ENCODE measurements at places on chromosomes 3 and 15. TPM values are rescaled to one million over a fixed set of nuclear protein-coding genes. Genes with fewer than 3 reads are reported as not detected.
A peak's percentile ranks its signal among the peaks of the same experiment; 100 is the strongest.

DNA sequence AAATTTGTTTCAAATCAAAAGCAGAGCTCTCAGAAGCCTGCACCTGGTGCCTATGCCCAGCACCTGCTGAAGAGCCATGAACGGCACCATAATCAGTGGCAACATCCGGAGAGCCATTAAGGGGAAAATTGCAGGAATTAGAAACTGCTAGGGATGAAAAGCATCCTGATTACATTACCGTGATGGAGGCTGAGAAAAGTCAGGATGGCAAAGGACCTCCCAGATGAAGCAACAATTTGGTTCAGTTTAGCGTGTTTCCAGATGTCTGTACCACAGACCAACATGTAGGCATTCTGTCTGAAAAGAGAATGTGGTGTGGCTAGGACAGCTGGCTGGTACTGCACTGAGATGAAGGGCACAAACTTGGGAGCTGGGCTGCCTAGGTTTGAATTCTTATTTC, 106.1 kb downstream of the EOMES start:
- no peak overlapping the region for H3K27ac ChIP-seq
- no peak for DNase-seq
- no peaks in the 10 kb centered on the region for H3K4me1 ChIP-seq
- H3K36me3 ChIP-seq: no peaks in the 10 kb centered on the region
- no peaks in the 10 kb centered on the region for H3K27me3 ChIP-seq
- H3K4me3 ChIP-seq: no peak overlapping the region

DNA sequence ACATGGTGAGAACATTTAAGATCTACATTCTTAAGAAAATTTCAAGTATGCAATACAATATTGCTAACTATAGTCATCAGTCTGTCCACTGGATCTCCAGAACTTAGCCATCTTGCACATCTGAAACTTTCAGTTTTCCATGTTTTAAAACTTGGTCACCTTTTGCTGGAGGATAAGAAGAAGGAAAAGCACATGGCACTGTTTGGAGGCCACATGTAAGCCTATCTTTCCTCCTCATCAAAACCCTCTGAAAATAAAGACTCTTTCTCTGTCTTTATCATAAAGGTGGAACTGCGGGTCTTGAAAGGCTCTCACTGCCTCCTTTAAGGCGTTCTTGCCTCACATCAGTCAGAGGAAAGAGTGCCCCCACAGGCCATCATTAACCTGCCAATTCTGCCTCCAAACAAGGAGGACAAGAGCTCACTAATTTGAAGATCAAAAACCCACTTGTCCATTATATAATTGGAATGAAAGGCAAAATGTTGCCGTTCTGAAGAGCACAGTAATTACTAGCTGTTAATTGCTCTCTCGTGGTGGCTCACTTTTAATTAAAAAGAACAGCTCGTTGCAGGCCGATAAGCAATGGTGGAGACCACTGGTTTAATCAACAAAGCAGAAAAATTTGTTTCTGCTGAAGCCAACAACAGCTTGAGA, 157.8 kb downstream of the MECOM start:
- no peak overlapping the region for H3K27ac ChIP-seq
- H3K36me3 ChIP-seq: no peaks in the 10 kb centered on the region
- peaks cover 11% of the 10 kb centered on the region for H3K4me1 ChIP-seq
- no peak for DNase-seq
- no peaks in the 10 kb centered on the region for H3K27me3 ChIP-seq

DNA sequence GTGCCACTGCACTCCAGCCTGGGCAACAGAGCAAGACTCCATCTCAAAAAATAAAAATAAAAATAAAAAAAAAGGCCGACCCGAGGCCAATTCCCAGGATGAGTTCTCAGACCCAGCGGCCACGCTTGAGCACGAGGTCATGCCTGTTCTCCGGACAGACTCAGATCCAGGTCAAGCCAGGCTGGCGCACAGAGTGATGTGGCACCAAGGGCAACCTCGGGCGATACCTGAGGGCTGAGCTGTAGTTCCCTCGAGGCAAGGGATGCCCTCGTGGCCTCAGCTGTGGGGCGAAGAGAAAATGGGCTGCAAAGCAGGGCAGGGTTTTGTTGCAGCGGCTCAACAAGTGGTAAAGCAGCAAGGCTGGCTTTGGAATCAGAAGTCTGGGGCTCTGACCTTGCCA, 77.3 kb downstream of the C3orf70 start:
- no peak overlapping the region for H3K4me3 ChIP-seq
- no peaks in the 10 kb centered on the region for H3K27me3 ChIP-seq
- no peak for DNase-seq
- H3K36me3 ChIP-seq: peaks cover 5% of the 10 kb centered on the region

DNA sequence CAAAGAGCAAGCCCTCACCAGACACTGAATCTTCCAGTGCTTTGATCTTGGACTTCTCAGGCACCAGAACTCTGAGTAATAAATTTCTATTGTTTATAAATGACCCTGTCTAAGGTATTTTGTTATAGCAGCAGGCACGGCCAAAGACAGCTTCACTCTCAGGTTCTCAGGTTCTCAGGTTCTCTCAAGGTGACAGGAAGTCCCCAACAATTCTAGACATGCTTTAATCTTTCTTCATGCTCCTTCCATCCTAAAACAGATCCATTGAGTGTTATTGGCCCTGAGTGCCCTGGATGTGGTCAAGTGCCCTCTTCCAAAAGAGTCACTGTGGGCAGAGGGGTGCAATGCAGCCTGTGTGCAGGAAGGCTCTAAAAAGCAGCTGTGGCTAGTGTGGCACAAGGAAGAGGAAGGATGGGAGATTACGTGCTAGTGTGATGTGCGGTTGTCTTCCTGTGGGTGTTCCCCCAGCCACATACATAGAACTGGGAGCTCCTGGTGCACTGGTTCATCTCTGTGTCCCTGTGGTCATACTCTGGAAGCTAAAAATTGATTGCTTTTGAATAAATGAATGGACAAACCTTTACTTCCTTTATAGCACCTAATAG, 11.0 kb upstream of the RAB7A start:
- H3K36me3 ChIP-seq: no peaks in the 10 kb centered on the region
- no peak for DNase-seq
- H3K4me3 ChIP-seq: no peak overlapping the region
- H3K4me1 ChIP-seq: no peaks in the 10 kb centered on the region

- H3K4me3 ChIP-seq: no peak overlapping the region
- H3K36me3 ChIP-seq: no peaks in the 10 kb centered on the region
- peak overlapping the region; percentile 25 for H3K27ac ChIP-seq
These were observed 15.3 kb upstream of the PARP14 start for GRCh38 chr3:122665226-122665786.

- H3K27ac ChIP-seq: no peak overlapping the region
- peaks cover 14% of the 10 kb centered on the region for H3K4me1 ChIP-seq
- no peaks in the 10 kb centered on the region for H3K36me3 ChIP-seq
- H3K4me3 ChIP-seq: peak overlapping the region; percentile 19
- peak; percentile 75 for DNase-seq
These were observed 3.0 kb upstream of the TLE3 start for GRCh38 chr15:70100474-70101341.

DNA sequence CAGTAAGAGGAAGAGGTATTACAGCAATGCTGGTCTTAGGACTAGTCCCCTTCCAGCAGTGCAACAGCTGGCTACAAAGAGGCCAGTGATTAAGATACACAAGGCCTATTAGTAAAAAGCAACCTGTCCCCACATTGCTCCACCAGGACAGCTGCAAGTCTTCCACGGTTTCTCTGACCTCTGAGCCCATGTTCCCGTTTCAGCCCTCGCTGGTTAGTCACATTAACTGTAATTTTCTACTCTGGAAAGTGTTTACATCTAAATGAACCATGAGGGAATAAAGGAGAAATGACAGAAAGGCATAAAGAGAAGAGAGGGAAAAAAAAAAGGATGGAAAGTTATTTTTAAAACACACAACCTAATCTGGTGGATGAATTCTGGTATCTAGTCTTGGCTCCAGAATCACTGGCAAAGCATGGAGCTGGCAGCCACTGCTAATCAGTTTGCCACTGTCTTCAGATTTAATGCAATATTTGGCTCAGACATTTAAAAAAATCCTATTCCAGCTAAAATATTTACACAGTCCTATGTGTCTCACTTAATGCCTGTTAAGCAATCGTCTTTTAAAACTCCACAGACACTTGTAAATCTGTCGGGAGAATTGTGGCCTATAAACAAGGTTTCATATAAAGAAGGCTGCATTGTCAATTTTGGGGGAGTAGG, 154.9 kb downstream of the GREM1 start:
- H3K4me3 ChIP-seq: no peak overlapping the region
- peaks cover 18% of the 10 kb centered on the region for H3K36me3 ChIP-seq
- no peaks in the 10 kb centered on the region for H3K27me3 ChIP-seq
- peak; percentile 84 for DNase-seq
- H3K4me1 ChIP-seq: peaks cover 23% of the 10 kb centered on the region

GRCh38 chr15:25247407-25248038, 191.3 kb downstream of the UBE3A start:
- H3K36me3 ChIP-seq: no peaks in the 10 kb centered on the region
- no peak for DNase-seq
- H3K27ac ChIP-seq: no peak overlapping the region
- H3K4me1 ChIP-seq: no peaks in the 10 kb centered on the region

DNA sequence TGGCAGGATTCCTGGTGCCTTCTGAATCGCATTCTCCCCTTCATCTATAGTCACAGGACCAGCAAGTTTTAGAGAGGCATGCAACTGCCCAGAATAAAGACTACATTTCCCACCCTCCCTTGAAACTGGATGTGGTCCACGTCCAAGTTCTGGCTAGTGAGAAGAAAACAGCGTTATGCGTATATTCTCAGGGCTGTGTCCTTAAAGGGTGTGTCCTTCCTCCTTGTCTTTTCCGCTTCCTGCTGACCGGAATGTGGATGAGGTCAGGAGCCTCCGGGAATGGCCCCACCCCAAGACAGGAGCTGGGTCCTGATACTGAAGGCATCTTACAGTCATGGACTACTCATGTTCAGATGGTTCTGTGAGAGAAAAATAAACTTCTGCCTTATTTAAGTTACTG, 20.2 kb downstream of the CHST2 start:
- H3K27ac ChIP-seq: no peak overlapping the region
- H3K4me3 ChIP-seq: peak overlapping the region; percentile 25
- peaks cover 9% of the 10 kb centered on the region for H3K4me1 ChIP-seq
- no peaks in the 10 kb centered on the region for H3K27me3 ChIP-seq

- no peak overlapping the region for H3K4me3 ChIP-seq
- no peaks in the 10 kb centered on the region for H3K36me3 ChIP-seq
- DNase-seq: no peak
- no peaks in the 10 kb centered on the region for H3K27me3 ChIP-seq
These were observed 6.6 kb upstream of the CPN2 start for GRCh38 chr3:194357681-194358080.

GRCh38 chr3:48241796-48242455, 1.0 kb downstream of the ZNF589 start:
- no peaks in the 10 kb centered on the region for H3K27me3 ChIP-seq
- H3K36me3 ChIP-seq: no peaks in the 10 kb centered on the region
- peaks cover 18% of the 10 kb centered on the region for H3K4me1 ChIP-seq
- H3K4me3 ChIP-seq: peak overlapping the region; percentile 78

GRCh38 chr3:133441867-133442270, 42.0 kb downstream of the BFSP2 start:
- H3K27ac ChIP-seq: no peak overlapping the region
- no peaks in the 10 kb centered on the region for H3K36me3 ChIP-seq
- no peaks in the 10 kb centered on the region for H3K27me3 ChIP-seq
- no peak for DNase-seq
- no peak overlapping the region for H3K4me3 ChIP-seq
- H3K4me1 ChIP-seq: no peaks in the 10 kb centered on the region

DNA sequence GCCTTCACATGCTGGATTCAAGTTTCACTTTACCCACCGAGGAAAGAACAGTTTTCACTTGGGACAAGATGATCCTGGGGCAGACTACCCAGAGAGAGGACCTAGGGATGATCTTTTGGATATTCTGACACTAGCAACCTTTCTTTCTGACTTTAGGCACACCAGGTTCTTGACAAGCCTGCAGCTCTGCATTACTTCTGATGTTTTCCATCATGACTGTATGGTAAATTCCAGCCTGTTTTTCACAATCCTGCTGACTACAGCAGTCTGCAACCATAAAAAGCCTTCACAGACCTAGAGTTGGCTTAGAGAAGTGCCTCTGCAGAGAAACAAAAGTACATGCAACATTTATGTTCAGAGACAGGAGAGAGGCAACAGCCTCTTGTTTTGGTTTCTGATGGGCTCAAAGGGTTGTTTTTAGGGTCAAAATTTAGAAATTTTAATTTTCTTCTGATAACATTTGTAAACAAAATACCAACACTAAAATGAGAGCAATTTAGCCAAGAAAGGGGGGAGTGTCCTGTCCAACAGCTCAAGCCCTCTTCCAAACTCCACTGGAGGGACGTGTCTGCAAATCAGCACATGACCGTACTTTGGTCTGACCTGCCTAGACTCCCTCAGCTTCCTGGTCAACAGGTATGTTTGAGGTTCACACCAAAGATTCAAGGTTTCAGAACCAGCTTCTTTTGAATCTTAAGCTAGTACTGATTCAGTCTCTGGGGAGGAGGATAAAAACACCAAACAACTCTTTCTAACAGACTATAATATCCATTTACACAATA, 799 bp downstream of the ABI3BP start:
- H3K36me3 ChIP-seq: no peaks in the 10 kb centered on the region
- DNase-seq: no peak
- H3K4me3 ChIP-seq: peak overlapping the region; percentile 42
- no peak overlapping the region for H3K27ac ChIP-seq
- peaks cover 8% of the 10 kb centered on the region for H3K4me1 ChIP-seq

The C3orf85 gene
- total RNA-seq: not detected

The SAMD7 gene
- total RNA-seq: not detected

The TLR9 gene
- not detected for total RNA-seq

The NANOGP8 gene
- not detected for total RNA-seq

The SLC12A8 gene
- total RNA-seq: 3.7 TPM

The ERICH6 gene
- total RNA-seq: not detected

Data from SJCRH30 (cell line).